ENCODE measurements at places on chromosomes 6 and 20.

DNA sequence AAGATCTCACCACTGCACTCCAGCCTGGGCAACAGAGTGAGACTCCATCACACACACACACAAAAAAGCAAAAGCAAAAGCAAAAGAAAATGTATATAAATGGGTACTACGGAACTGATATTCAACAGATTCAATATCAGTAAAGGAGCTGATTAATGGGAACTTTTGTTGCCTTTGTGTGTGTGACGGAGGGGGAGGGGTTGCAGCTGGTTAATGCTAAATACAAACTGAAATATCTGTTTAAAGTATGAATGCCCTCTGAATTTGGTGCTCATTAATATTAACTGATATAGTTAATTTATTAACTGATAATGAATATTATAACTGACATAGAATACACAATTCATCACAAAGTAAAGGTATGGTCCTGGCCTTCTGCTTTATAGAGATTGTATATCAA is 8.4 kb downstream of the NCOA6 start:
- no peak for DNase-seq

DNA sequence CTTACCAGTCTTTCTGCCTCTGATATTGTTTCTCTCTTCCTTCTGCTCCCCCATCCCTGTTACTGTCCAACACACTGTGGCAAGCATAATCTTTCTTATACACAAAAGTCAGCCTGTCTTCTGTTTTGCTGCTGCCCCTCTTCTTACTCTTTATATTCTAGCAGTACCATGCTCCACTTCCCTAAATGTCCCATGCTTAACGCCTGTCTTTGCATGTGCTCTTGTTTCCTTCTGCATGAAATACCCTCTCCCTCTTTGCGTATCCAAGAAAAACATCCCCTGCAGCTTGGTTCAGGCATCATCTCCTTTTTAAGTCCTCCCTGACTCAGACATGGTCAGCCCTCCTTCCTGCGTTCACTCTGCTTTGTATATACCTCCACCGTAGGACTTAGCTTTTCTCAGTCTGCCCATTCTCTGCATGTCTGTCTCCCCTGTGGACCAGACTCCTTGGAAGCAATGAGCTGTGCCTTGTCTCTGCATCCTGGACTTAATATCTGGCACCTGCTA is 103.9 kb downstream of the CTNNBL1 start:
- DNase-seq: no peak

GRCh38 chr6:29705389-29706231 is 17.6 kb upstream of the HLA-F start:
- peak; percentile 28 for DNase-seq

- DNase-seq: peak; percentile 95
Observed at GRCh38 chr20:1391640-1392442, 1.0 kb downstream of the FKBP1A start.

DNA sequence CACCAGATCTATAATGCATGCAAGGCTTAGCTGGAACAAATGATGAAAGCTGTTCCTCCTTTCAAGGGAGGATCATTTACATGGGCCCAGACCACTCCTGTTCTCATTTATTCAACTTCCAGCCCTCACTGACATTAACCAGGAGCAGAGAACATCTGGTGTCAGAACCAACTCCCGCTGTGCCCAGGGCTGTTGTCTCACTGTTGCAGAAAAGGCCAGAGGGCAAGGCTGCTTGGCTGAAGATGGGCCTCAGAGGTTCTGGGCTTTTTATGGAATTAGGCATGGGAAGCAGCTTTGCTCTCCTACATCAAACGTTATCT is 164.2 kb downstream of the GMPR start:
- DNase-seq: no peak

Data from dermis microvascular lymphatic vessel endothelial cell (primary cell).